ENCODE measurements at places on chromosomes 3 and 15.
A peak's percentile ranks its signal among the peaks of the same experiment; 100 is the strongest.

- no peak for DNase-seq
These were observed at the start of gene OSTN for GRCh38 chr3:191198932-191199331. Gene OSTN, plus strand, starts transcription at chr3:191199241. Its CDS starts 13,292 bp downstream, at chr3:191212533.

DNA sequence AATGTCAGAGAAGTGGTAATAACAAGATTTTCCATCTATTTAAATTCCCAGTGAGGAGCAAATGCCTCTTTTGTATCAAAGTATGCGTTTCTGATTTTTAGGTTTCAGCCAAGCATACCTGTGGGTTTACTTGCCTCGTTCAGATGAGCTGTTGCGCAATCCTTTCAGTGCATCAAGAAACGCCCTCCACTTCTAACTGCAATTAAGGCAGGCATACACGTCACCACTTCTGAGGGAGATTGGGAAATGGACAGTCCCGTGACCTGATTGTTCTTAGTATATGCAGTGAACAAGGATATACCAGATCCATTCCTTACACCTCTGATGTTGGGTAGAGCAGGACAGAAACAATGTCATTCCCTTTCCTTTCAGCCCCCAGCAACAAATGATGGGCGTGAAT is 219.0 kb downstream of the ITPR1 start:
- no peak for DNase-seq

DNA sequence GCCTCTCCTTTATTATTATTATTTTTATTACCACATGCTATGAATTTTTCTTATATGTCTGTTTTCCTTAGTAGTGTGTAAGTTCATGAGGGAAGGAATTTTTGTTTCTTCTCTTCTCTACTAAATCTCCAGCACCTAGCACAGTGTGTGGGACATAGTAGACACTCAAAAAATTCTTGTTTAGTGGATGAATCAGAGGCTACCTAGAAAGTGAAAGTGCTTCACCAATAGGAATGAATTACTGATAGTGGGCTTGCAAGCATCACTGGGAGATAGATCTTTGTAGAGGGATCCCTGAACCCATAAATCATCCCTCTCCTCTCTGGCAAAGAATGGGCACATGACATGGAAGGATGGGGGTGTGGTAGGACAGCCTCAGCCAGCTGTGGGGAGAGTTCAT is 8.5 kb downstream of the SPTBN5 start:
- DNase-seq: no peak

DNA sequence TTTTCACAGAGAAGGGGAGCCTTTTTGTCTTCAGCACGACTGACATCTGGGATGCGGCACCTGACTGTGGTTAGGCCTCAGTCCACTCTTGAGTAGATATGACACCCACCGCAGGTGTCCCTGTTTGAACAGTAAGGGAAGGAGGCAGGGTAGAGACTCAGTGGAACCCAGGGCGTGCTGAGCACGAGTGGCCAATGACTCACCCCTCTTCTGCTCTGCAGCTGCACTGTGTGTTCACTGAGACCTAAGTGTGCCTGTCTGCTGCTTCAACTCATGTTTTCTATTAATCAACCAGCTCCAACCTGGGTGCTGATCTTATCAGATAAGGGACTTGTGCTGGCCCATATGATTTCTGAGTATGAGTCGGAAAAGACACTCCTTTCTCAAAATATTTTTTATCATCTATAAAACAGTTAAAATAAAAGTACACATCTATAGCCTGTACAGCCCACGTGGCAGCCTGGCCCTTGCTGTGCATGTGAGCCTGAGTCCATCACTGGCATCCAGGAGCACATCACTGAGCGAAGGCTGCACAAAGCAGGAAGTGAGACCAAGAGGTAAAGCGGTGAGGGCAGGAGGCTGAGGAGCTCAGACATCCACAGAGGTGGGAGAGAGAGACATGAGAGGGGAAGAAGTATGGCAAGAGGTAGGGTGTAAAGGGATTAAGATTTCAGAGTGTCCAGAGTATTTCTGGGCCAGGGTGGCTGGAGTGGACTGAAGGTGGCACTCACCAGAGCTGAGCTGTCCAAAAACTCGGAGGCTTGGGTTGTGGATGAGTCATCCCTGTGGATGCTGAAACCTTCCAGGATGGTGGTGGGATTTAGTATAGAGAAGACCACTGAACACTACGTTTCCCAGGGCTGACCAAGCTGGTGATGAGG is 49.2 kb downstream of the SLC41A3 start:
- no peak for DNase-seq

DNA sequence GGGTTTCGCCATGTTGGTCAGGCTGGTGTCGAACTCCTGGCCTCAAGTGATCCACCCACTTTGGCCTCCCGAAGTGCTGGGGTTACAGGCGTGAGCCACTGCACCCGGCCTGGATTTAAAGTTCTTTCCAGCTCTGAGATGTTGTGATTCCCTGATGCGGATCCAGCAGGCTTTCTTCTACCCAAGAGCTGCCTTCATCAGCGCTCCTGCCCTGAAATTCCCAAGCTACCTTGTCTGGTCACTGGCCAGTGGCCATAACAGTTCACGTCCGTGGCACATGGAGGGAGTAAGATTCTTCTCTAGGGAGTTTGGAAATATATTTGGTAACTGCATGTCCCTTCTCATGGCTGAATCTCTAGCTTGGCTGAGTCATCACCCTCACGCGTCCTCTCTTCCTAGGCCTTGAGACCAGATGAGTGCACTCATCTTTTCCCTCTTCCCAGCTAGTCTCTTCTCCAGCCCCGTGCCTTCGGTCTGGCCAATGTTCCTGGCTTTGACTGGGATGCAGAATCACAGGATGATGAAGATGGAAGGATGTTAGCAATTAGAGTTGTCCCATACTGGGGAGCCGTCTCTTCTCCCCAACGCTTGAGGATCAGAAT is 29.8 kb upstream of the APOD start:
- no peak for DNase-seq

DNA sequence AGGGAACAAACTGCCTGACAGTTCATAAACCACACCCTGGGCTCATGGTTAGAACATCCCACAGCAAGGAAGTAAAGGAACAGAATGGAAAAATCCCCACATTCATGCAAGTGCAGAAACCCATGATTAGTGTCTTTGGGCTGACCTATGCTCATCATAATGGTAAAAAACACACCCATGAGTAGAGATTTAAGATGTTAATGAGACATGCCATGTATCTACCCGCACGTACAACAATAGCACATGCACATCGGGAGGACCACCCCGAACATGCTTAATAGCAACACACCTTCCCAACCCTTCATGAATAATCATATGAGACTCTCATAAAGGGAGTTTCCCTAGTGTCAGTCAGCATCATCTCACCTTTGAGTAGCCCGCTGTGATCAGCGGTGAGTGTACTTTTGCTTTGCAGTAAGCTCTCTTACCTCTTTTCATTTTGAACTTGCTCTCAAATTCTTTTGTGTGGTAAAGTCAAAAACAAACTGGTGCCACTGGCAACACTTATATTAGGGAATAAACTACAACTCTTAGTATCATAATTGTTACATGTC is 23.2 kb downstream of the ZBED2 start:
- no peak for DNase-seq

GRCh38 chr15:90142216-90143165 is 40.2 kb upstream of the IDH2 start:
- no peak for DNase-seq

DNA sequence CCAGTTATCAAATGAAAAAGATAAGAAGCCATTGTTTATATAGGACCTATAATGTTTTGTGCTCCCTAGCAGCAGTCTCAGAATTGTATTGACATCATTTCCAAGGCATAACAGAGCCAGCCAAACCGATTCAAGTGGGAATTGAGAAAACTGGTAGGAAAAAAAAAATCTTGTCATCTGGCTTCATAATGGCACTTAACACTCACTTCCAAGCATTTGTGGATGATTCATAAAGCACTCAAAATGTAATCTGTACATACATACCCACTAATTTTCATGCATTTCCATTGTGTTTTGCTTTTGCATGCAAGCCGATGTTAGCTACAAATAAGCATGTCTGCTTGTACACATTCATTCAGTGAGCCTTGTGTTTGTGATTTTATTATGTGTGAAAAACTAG is 18.6 kb upstream of the TRPC1 start:
- no peak for DNase-seq

DNA sequence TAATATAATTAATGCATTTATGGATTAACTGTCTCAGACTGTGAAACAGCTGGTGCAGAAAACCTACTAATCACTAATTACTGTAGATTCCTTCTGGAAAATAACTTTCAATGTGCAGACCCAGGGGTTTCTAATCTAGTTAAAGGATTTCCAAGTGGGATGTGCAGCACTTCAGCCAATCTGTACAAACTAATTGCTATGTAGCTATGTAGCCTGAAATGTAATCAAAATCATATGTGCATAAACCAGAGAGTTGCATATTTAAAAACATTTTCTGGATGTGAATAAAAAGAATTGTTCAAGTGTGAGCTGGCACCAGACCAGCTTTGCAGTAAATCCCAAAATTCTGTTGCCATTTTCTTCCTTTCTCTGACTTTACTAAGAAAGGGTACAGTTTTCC is 127.5 kb upstream of the CD96 start:
- no peak for DNase-seq

DNA sequence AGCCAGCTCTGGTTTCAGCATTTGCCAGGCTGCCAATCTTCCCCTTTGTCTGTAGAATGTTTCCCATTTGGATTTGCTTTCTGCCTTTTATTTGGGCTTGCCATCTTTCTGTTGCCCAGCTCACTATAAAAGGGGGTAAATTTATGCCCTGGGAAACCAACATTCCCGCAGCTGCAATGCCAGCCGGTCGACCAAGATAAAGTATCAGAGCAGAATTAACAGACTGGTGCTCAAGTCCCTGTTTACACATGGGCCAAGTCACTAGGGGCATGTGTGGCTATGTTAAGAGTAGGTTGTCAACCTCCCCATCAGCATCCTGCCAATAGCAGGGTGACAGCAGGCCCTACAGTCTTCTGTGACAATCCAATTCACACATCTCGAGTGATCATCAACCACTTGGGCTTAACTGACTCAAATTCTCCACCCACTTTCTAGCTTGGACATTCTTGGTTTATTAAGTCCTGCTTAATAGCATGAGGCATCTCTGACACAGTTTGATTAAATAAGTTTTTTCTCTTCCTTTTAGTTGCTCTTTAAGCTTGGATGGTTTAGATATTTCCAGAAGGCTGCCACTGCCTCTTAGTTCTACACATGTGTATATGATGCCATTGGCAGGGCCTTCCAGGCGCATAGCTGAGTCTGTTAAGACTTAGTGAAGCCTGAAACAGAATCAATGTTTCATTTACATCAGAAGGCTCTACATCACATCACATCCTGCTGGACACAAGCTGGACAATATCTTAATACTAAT is 24.1 kb upstream of the VEPH1 start:
- DNase-seq: no peak

GRCh38 chr3:76888856-76889255 is 151.0 kb upstream of the ROBO2 start:
- DNase-seq: no peak

DNA sequence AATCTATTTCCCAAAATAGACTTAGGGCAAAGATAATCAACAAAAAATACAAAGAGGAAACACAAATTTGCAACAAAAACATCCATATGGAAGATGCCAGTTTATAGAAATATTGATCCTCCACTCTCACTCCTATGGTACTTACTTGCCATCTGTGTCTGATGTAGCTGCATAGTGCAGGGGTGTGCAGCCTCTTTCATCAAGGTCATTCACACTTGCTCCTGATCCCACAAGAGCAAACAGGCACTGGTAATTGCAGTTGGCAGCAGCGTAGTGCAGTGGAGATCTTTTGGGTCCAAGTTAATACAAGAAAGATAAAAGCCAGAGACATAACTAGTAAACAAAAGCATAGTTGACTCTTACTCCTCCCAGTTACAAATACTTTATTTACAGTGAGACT is 90.0 kb downstream of the ANKRD28 start:
- DNase-seq: no peak

- no peak for DNase-seq
These were observed 34.1 kb downstream of the PTPN9 start for GRCh38 chr15:75545064-75545463.

DNA sequence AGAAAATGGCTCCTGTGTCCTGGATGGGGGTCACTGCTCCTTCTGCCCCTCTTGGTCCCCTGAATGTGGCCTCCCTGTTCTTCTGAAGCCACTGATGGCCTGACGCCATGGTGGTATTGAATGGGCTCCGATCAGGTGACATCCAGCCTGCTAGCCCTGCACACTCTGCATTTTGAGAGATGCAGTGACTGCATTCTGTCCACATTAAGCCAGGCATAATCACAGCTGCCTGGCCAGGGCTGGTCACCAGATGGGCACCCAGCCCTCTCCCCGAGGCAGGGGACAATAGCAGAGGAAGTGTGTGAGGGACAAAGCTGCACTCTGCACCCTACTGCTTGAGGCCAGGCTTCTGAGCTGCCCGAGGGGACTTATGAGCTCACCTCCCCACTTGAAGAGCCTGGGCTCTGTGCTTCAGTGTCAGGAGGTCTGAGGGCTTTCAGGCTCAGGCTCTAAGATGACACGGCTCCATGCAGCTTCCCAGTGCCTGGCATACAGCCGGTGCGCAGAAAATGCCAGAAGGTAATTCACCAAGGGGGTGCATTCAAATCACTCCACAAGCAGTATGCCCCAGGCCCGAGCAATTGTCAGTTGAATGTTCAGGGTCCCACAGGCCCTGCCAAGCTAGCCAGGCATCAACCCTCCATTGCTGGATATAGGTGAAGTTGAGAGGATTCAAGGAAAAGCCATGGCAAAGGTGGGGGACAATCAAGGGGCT is 56.8 kb downstream of the WNT7A start:
- DNase-seq: no peak

- peak; percentile 86 for DNase-seq
These were observed at the start of gene RNF168 for GRCh38 chr3:196503196-196504076. Gene RNF168, minus strand, starts transcription at chr3:196503768. Its CDS starts 595 bp downstream, at chr3:196503173.

DNA sequence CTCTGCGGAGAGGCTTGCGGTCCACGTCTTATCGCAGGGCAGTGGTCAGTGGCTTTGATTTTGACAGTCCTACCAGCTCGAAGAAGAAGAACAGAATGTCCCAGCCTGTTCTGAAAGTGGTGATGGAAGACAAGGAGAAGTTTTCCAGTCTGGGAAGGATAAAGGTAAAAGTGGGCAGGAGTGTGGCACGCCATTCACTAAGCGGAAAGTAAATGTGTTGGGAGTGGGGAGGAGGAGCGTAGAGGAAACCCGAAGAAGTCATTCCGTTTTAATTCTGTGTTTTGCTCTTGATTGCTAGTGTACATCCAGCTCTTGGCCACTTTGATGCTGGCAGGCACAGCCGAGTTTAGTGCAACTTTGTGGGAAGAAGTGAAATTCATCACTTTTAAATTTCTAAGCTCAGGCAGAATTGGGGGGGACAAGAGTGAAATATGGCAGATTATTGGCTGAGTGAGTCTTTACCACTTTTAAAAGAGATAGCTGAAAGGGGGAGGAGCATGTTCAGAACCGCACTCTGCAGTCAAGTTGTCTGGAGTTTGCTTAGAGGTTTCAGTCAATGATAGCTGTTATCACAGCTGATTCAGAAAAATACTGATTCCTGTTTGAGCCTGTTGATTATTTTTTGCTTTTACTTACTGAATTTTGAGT is 1.8 kb downstream of the ARHGEF26 start:
- DNase-seq: no peak

DNA sequence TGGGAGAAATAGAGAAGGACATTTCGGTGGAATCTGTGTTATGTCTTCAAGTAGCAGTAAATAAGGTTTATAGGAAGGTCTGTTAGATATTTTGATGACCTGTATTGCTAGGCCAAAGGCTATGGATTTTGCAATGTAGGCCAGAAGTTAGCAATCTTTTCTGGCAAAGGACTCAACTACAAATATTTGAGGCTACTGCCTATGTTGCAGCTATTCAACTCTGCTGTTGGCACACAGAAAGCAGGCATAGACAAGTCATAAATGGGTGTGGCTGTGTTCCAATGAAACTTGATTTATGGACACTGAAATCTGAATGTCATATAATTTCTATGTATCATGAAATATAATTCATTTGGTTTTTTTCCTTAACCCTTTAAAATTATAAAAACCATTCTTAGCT is 438.7 kb upstream of the C2CD4B start:
- DNase-seq: no peak
